ENCODE measurements at places on chromosomes 6 and 20.

- DNase-seq: no peak
Measured at GRCh38 chr6:129146902-129147301, 264.0 kb downstream of the LAMA2 start.

- no peak for DNase-seq
Measured at GRCh38 chr20:23773579-23773978, 22.8 kb upstream of the CST1 start.

GRCh38 chr6:156347656-156348055 is 429.5 kb upstream of the ARID1B start:
- no peak for DNase-seq

DNA sequence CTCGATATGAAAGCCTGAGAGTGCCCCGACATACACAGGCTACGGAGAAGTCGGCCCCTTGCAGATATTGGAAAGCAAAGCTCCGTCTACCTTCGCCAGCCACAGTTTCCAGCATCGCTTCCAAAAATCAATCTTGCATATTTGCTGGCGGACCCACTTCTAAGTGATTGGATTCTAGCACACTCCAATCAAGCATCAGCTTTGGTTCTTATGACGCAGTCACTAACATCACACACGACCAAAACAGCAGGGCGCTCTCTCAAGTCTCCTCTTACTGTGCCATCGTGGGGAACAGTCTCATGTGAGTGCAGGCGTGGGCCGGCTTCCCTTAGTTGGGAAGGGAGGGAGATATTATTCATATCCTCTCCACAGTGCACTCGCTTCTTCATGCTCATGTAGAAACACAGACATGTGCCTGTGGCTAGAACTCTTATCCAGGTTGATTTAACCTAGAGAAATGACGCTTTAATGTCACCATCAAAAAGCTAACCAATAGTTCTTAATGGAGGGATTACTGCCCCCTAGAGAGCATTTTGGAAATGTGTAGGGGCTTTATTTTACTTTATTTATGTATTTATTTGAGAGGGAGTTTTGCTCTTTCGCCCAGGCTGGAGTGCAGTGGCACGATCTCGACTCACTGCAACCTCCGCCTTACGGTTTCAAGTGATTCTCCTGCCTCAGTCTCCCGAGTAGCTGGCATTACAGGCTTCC is 229.8 kb downstream of the SOD2 start:
- DNase-seq: no peak

DNA sequence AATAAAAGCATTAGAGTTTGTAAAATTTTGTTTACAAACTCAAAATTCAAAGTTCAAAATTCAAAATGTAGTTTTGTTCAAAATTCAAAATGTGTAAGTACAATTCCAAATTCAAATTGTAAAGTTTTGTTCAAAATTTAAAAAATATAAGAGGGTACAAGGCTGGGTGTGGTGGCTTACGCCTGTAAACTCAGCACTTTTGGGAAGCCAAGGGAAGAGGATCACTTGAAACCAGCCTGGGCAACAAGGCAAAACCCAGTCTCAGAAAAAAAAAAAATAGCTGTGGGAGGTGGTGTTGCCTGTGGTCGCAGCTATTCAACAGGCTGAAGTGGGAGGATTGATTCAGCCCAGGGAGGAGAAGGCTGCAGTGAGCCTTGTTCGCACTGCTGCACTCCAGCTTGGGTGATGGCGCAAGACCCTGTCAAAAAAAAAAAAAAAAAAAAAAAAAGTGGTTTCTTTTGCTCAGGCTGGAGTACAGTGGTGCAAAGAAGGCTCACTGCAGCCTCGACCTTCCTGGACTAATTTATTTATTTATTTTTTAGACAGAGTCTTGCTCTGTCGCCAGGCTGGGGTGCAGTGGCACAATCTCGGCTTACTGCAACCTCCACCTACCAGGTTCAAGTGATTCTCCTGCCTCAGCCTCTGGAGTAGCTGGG is 5.4 kb upstream of the ZBTB12 start:
- DNase-seq: no peak

All from H1 (cell line).